ENCODE measurements at places on chromosomes 5 and 9. TPM values are rescaled to one million over a fixed set of nuclear protein-coding genes. Genes with fewer than 3 reads are reported as not detected.

Gene MAP1B
- total RNA-seq: 0.10 TPM

Gene LIX1
- total RNA-seq: not detected

Gene SV2C
- not detected for total RNA-seq

Gene SLC6A7
- total RNA-seq: not detected

Gene IFNA10
- not detected for total RNA-seq

Gene DNAH5
- total RNA-seq: not detected

Gene MARVELD2
- 1.6 TPM for total RNA-seq

Gene HINT1
- 212 TPM for total RNA-seq

Gene SPATA31E1
- total RNA-seq: not detected

Gene FOXD4L6
- not detected for total RNA-seq

Gene FAM153A
- total RNA-seq: 0.05 TPM

Gene IFNA21
- not detected for total RNA-seq

Gene PCDHB16
- not detected for total RNA-seq

Gene TMEM8B
- 5.0 TPM for total RNA-seq

Gene DRD1
- total RNA-seq: not detected

Gene TAS2R1
- not detected for total RNA-seq

Gene FOXD1
- total RNA-seq: 0.10 TPM

Gene SPINK6
- total RNA-seq: not detected

Gene ERGIC1
- total RNA-seq: 69.6 TPM

Gene EXD3
- total RNA-seq: 12.8 TPM

Gene TJP2
- 2.3 TPM for total RNA-seq

Gene PROB1
- 3.6 TPM for total RNA-seq

Gene MEGF10
- not detected for total RNA-seq

Gene FGF10
- not detected for total RNA-seq

Gene PIP5K1B
- total RNA-seq: 17.1 TPM

Gene TOR4A
- total RNA-seq: 7.9 TPM

Gene PCDHB13
- 0.09 TPM for total RNA-seq

Gene CNOT8
- 48.6 TPM for total RNA-seq

Gene SGTB
- total RNA-seq: 9.5 TPM

Gene TUSC1
- total RNA-seq: 0.76 TPM

Gene IL33
- not detected for total RNA-seq

Gene CD14
- total RNA-seq: 1.2 TPM

Gene KIF24
- total RNA-seq: 0.71 TPM

Gene CCNI2
- 0.44 TPM for total RNA-seq

Gene GABRA6
- not detected for total RNA-seq

Gene DOLK
- total RNA-seq: 10.3 TPM

Gene OBP2B
- not detected for total RNA-seq

Gene C9orf85
- 9.5 TPM for total RNA-seq

Gene NUTM2F
- not detected for total RNA-seq

Gene GABRA1
- total RNA-seq: not detected

Gene IFNB1
- total RNA-seq: not detected
